Large intestine (tissue), 12 donors: ENCODE measurements at places on chromosomes 12 and 14.
A peak's percentile ranks its signal among the peaks of the same experiment; 100 is the strongest.

DNA sequence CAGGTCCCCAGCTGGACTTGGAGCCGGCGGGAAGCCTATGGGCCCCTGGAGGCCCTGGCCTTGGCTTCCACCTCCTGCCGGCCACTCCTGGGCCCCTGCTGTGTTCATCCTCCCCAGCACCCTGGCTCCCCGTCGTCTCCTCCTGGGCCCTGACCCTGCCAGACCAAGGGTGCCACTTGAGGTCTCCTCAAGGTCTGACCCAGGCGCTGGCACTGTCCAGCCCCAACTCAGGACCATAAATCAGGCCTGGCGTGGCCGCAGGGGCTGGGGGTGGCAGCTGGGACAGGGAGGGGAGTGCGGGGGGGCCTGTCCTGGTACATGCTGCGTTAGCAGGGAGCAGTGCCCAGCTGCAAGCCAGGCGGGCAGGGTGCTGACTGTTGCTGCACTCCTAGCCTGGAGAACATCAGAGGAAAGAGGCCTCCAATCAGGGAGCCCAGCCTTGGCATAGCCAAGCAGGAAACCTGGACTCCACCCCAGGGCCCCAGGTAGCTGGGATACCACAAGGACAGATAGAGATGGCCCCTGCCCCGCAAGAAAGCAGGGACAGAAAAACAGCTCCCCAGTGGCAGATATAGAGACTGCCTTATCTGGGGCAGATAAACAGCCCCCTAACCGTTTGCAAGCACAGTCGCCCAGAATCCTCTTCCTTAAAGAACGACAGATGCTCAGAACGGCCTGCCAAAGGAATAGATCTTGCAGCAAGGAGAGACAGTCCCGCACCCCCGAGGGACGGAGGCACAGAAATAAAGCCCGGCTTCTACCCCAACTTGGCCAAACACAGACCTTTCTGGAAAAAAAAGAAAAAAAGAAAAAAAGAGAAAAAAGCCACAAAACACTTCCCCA lies 6.5 kb upstream of the ATG101 start:
- no peak overlapping the region for H3K4me3 ChIP-seq
- H3K27me3 ChIP-seq = peaks cover 3% of the 10 kb centered on the region
- H3K4me1 ChIP-seq = peaks cover 27% of the 10 kb centered on the region
- no peak for DNase-seq

DNA sequence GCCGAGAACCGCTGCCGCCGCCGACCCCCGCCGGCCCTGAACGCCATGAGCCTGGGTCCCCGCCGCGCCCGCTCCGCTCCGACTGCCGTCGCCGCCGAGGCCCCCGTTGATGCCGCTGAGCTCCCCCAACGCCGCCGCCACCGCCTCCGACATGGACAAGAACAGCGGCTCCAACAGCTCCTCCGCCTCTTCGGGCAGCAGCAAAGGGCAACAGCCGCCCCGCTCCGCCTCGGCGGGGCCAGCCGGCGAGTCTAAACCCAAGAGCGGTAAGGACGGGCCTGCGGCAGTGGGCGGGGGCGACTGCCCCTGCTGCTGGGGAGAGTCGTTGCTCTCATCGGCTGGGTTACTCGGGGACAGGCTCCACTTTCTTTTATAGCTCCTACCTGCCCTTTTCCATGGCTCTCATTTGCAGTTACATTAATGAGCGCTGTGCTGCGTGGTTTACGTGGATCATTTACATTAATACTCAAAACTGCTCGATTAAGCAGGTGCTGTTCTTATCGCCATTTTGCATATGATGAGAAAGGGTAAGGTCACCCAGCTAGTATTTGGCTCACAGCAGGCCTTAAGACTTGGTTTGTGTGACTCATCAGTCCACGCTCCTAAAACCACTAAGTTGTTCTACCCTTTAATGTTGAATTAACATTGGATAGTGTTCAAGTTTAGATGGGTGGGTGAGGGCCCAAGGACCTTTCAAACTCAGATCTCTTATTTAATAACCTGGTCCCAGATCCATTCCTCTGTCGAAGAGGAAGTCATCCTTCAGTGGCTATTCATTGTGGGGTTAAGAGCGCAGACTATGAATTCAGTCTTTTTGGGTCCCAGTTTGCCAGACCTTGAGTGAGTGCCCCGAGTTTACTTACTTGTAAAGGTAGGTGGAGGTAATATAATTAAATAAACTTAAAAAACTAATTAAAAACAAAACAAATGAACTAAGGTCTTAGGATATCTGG lies 823 bp downstream of the RNF10 start:
- no peaks in the 10 kb centered on the region for H3K27me3 ChIP-seq
- DNase-seq = peak; percentile 43
- peaks cover 4% of the 10 kb centered on the region for H3K36me3 ChIP-seq
- peak overlapping the region; percentile 84 for H3K4me3 ChIP-seq

GRCh38 chr14:54650331-54650958 lies 83.5 kb downstream of the SAMD4A start:
- H3K27me3 ChIP-seq = no peaks in the 10 kb centered on the region
- peak overlapping the region; percentile 2 for H3K27ac ChIP-seq
- DNase-seq = no peak
- H3K36me3 ChIP-seq = no peaks in the 10 kb centered on the region
- H3K4me3 ChIP-seq = no peak overlapping the region

- peak overlapping the region; percentile 78 for H3K27ac ChIP-seq
- no peak overlapping the region for H3K4me3 ChIP-seq
- H3K4me1 ChIP-seq = peaks cover 21% of the 10 kb centered on the region
Measured at GRCh38 chr12:85530456-85530855, 250.4 kb downstream of the ALX1 start.

DNA sequence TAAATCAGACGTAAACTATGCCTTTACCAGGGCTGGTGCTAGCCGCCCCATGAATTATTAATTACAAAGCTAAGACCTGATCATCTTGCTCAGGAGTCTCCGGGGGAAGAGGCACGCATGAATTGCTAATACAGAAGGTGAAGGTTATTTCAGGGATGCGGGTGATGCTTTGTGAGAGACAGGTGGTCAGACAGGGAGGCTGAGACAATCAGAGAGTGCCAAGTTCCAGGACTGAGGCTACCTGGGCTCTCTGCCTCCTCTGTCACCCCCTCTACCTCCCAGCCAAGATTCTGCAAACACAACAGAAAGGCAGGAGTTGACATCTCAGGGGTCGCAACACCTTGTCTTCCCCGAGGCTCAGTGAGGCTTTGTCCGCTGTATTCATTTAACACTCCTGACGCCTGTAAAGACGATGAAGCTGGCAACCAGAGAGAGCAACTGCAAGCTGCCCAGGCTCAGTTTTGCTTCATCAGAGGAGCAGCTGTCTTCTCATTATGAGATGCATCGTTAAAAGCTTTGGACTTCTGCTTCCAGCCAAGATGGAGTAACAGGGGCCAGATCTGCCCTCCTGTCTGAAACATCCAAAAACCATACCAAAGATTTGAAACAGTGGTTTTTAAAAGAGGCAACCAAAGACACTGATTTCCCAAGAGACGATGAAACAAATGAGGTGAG lies 46.6 kb downstream of the PRIMA1 start:
- H3K4me3 ChIP-seq = no peak overlapping the region
- no peak for DNase-seq
- no peaks in the 10 kb centered on the region for H3K4me1 ChIP-seq
- no peak overlapping the region for H3K27ac ChIP-seq

DNA sequence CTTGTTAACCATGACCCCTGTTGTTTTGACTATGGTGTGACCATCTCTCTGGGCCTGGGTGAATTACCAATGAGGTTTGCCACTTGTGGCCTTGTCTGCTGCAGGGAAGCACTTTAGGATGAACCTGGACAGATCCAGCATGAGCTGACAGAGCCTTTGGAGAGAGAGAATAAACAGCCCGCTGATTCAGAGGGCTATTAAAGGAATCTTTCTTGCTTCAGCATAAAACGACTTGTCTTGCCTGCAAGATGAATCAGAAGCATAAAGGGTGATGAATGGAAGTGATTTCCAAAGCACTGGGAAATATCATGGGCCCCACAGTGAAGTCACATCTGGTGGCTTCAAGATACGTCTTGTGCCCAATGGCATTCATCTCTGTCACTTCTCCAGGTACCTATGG lies 69.0 kb upstream of the WSCD2 start:
- no peaks in the 10 kb centered on the region for H3K36me3 ChIP-seq
- H3K27ac ChIP-seq = no peak overlapping the region
- H3K27me3 ChIP-seq = no peaks in the 10 kb centered on the region
- H3K4me3 ChIP-seq = no peak overlapping the region
- no peak for DNase-seq

DNA sequence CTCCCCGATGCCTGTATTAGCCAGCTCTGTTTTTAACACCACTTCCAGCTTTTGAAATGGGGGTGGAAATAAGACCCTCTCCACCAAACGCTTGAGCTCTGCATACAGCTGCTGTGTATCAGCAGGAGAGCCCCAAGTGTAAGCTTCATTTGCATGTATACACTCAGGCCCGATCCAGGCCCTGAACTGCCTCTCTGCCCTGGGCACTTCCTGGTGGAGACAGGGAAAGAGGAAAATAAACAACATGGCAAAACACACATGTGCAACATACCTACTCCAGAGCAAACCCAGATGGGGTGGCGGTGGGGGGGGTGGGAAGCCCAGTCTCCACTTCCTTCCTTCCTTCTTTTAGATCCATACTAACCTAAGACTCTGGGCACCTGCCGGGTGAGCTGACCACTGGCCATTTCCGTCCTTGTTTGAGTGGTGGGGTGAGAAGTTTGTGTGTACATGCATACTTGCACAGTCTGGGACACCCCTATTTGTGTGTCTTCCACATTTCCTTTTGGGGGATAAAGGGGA lies 55.3 kb downstream of the RBM19 start:
- H3K4me3 ChIP-seq = no peak overlapping the region
- no peak overlapping the region for H3K27ac ChIP-seq
- H3K27me3 ChIP-seq = no peaks in the 10 kb centered on the region

- DNase-seq = no peak
- H3K36me3 ChIP-seq = no peaks in the 10 kb centered on the region
- no peaks in the 10 kb centered on the region for H3K4me1 ChIP-seq
- H3K4me3 ChIP-seq = no peak overlapping the region
- no peak overlapping the region for H3K27ac ChIP-seq
Measured at GRCh38 chr12:5453466-5453865, 21.6 kb downstream of the NTF3 start.

DNA sequence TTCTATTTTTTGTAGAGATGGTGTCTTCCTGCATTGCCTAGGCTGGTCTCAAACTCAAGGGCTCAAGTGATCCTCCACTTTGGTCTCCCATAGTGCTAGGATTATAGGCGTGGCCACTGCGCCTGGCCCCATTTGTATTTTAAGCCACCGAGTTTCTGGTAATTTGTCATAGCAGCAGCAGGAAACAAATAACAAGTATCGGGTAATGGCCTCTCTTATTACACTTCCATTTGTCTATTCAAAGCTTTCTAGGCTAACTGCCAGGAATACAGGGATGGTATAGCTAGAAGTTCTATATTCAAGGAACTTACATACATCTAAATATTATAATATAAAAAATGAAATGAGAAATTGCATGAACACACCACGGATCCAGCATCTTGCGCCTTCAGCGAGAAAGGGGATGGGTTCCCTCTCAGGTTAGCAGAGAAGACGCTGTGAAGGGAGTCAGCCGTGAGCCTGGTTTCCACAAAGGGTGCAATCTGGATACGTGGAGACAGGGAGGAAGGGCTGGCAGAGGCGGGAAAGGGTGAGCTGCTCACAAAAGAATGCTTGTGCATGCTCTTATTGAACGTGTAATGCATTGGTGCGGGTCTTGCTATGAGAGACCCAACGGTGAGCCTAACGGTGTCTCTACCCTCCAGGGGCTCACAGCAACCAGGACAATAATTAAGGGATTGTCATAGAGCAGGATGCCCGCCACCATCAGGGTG lies 9.5 kb downstream of the BDKRB1 start:
- no peak for DNase-seq
- H3K27ac ChIP-seq = no peak overlapping the region
- H3K36me3 ChIP-seq = no peaks in the 10 kb centered on the region
- H3K4me3 ChIP-seq = no peak overlapping the region
